HepG2 (cell line): ENCODE measurements at places on chromosomes 7 and 10. TPM values are rescaled to one million over a fixed set of nuclear protein-coding genes. Genes with fewer than 3 reads are reported as not detected.

DNA sequence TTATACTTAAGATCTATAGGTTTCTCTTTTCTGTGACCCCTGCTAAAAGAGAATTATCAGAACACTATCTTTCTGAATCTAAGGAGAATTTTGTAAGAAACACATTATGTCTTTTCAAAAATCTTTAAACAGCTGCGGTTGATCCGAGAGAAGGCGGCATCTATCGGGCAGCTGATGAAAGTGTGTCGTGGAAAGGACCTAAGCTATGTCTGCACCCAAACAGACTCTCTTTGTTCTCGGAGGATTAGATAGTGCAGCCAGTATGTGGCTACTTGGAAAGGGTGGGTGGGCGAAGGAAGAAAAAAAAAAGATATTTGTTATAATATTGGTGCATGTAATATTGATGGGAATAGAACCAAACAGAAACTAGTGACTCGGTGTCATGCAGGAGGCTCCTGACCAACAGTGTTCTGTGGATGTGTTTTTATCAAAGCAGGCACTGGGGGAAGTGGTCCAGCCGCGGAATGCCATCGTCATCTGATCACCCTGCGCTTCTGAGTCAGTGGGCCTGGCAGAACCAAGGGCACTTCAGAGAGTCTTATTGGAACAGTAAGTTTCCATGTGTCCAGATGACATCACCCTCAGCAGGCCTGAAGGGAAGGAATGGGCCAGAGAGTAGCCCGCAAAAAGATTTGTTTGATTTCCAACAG lies 509.7 kb upstream of the AKR1E2 start:
- no peak overlapping the region for H3K27ac ChIP-seq
- no peaks in the 10 kb centered on the region for H3K36me3 ChIP-seq
- H3K4me1 ChIP-seq = no peaks in the 10 kb centered on the region
- no peaks in the 10 kb centered on the region for H3K27me3 ChIP-seq

LRGUK gene
- total RNA-seq = 0.18 TPM in 1 of 2 replicates, not detected in the other

- no peak overlapping the region for H3K27ac ChIP-seq
- no peaks in the 10 kb centered on the region for H3K36me3 ChIP-seq
- H3K4me1 ChIP-seq = no peaks in the 10 kb centered on the region
- H3K4me3 ChIP-seq = no peak overlapping the region
These were observed 240.1 kb downstream of the SFMBT2 start for GRCh38 chr10:7170626-7171322.

DNA sequence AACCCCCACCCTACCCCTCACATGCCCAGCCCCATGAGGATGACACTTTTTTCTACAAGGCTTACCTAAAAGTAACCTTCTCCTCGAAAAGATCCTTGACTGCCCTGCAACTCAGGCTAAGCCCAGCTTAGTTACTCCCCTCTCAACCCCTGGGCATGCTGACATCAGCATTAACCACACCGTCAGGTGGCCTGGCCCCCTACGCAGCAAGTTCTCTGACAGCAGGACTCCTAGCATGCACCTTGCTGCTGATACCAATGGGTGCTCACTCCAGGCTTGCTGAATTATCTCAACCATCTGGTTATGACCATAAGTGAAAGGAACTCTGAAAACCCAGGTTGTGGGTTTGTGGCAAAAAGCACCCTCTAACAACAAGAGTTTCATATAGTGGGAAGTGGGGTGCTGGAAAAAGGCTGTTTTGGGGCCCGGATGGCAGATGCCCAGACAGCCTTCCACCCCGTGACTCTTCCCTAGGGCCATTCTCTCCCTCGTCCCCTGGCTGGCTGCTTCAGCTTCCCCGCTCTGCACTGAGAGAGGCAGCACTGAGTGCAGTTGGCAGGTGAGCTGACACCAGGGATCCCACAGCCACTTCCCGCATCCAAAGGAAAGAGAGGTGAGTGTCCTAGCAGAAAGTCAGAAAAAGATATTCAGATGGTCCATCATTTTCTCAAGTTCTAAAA lies 518.9 kb downstream of the KCNMA1 start:
- H3K4me1 ChIP-seq = no peaks in the 10 kb centered on the region
- DNase-seq = no peak
- H3K4me3 ChIP-seq = no peak overlapping the region
- no peak overlapping the region for H3K27ac ChIP-seq

C10orf67 gene
- total RNA-seq = not detected in 2 replicates

DNA sequence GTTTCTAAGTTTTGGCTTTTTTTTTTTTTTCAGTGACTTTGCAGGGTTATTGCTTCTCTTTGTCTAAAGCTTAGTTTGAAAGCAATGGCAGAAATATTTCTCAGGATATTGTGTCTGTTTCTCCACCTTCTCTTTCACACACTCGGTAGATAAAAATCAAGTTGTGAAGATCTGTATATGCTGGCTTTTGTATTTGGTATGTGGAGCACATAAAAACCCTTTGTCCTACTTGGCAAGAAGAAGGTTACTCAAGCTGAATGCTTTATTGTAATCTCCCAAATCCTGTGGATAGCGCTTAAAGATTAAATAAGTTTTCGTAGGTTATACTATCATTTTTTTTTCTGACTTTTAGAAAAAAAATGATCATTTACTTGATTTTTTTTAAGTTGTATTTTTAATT lies 172.4 kb downstream of the CDCA7L start:
- no peak for DNase-seq
- H3K27me3 ChIP-seq = peaks cover 3% of the 10 kb centered on the region; the same call in 1 of the 3 replicates
- no peaks in the 10 kb centered on the region for H3K36me3 ChIP-seq
- H3K4me3 ChIP-seq = no peak overlapping the region
- no peaks in the 10 kb centered on the region for H3K4me1 ChIP-seq
- no peak overlapping the region for H3K27ac ChIP-seq

GIMAP6 gene
- total RNA-seq = not detected in 2 replicates

GRCh38 chr10:74167443-74167842 lies 16.4 kb downstream of the ADK start:
- no peaks in the 10 kb centered on the region for H3K27me3 ChIP-seq
- H3K4me3 ChIP-seq = no peak overlapping the region
- no peak for DNase-seq
- H3K36me3 ChIP-seq = no peaks in the 10 kb centered on the region
- no peak overlapping the region for H3K27ac ChIP-seq

GRCh38 chr10:7896297-7896696 lies 78.0 kb downstream of the TAF3 start:
- no peak overlapping the region for H3K4me3 ChIP-seq
- no peaks in the 10 kb centered on the region for H3K27me3 ChIP-seq

DNA sequence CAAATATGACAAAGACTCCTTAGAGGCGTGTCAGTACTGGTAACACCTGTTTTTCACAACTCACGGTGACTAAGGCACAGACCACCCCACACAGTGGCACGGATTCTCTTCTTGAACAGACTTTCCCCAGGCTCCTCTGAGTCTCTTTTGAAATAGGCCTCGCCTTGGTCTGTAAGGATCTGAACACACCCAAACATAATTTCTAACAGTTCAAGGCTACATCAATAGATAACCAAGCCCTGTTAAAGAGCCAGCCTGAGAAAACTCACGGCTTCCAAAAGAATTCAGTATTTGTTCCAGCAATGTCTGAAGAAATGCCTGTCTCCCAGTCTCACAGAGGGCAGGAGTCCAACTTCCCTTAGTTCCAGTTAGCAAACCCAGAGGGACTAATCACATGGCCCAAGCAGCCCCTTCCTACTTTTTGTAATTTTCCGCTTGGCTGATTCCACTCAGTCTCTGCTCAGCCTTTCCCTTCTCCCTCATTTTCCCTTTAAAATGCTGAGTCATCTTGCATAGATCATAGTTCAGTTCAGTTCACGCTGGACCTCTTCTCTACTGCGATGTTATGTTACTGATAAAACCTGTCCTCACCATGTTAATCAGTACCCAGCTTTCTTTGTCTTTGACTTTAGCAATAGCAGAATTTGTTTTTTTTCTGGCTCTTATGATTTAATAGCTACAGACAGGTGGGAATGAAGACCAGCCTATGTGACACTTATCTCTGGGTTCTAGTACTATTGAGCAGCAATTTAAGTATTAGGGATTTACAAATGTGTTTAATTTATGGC lies 22.6 kb upstream of the AKR1C3 start:
- no peaks in the 10 kb centered on the region for H3K36me3 ChIP-seq
- H3K4me3 ChIP-seq = peak overlapping the region; percentile 27
- peak; percentile 100 for DNase-seq
- no peaks in the 10 kb centered on the region for H3K27me3 ChIP-seq

GRCh38 chr7:47307311-47307710 lies 274.6 kb downstream of the TNS3 start:
- no peak for DNase-seq
- H3K4me1 ChIP-seq = no peaks in the 10 kb centered on the region
- H3K36me3 ChIP-seq = peaks cover 23% of the 10 kb centered on the region
- no peak overlapping the region for H3K27ac ChIP-seq
- H3K27me3 ChIP-seq = no peaks in the 10 kb centered on the region
- H3K4me3 ChIP-seq = no peak overlapping the region

CLCN1 gene
- not detected in 2 replicates for total RNA-seq

KCNIP2 gene
- total RNA-seq = 0.42 TPM in 1 of 2 replicates, not detected in the other

- H3K4me1 ChIP-seq = no peaks in the 10 kb centered on the region
- no peak for DNase-seq
- H3K4me3 ChIP-seq = no peak overlapping the region
These were observed 209.4 kb upstream of the PRSS1 start for GRCh38 chr7:142539901-142540300.

GRCh38 chr7:8386926-8387550 lies 46.4 kb upstream of the NXPH1 start:
- H3K4me1 ChIP-seq = no peaks in the 10 kb centered on the region
- no peak for DNase-seq
- no peak overlapping the region for H3K27ac ChIP-seq
- no peak overlapping the region for H3K4me3 ChIP-seq
- no peaks in the 10 kb centered on the region for H3K36me3 ChIP-seq
- H3K27me3 ChIP-seq = no peaks in the 10 kb centered on the region

DLG5 gene
- 15.1 and 15.5 TPM in 2 replicates for total RNA-seq

TMEM176B gene
- not detected in 2 replicates for total RNA-seq

GRCh38 chr10:8534096-8534495 lies 479.6 kb downstream of the GATA3 start:
- H3K27me3 ChIP-seq = no peaks in the 10 kb centered on the region
- no peak overlapping the region for H3K27ac ChIP-seq
- H3K4me3 ChIP-seq = no peak overlapping the region
- H3K36me3 ChIP-seq = no peaks in the 10 kb centered on the region

SKIDA1 gene
- 1.4 and 1.5 TPM in 2 replicates for total RNA-seq

- H3K4me1 ChIP-seq = peaks cover 27% of the 10 kb centered on the region
- no peak overlapping the region for H3K4me3 ChIP-seq
- no peaks in the 10 kb centered on the region for H3K36me3 ChIP-seq
- H3K27me3 ChIP-seq = peaks cover 1% of the 10 kb centered on the region; the same call in 1 of the 2 replicates
- no peak overlapping the region for H3K27ac ChIP-seq
These were observed 10.1 kb upstream of the HPS1 start for GRCh38 chr10:98456686-98457482.

DNA sequence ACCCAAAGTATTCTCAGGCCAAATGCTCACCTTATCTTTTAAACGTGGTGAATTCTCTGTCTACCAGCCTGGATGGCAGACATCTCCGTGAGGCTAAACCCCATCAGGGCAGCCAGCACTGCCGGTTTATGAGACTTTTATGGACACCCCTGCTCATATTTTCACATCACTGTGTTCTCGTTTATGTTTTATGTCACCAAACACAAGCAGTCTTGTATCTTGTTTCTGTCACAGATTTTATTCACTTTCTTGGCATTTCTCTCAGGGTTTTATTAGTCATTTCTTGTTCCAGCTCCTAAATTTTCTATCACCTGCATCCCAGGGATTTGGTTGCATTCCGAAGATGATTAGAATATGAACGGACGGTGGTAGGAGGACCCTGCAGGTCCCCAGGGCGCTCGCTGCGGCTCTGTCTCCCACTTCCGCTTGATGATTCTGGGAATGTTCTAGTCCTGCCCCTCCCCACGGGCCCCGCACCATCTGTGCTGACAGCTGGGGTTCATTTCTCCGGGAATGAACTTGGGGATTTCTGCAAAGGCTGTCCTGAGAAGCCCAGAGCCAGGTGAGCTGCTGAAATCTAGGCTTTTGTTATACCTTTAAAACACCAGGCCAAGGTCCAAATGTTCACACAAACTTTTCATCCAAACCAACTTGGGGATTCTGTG lies 217.6 kb downstream of the GFRA1 start:
- no peak overlapping the region for H3K4me3 ChIP-seq
- no peak for DNase-seq
- peaks cover 36% of the 10 kb centered on the region for H3K4me1 ChIP-seq
- no peaks in the 10 kb centered on the region for H3K36me3 ChIP-seq
- peak overlapping the region; percentile 60 for H3K27ac ChIP-seq
- H3K27me3 ChIP-seq = no peaks in the 10 kb centered on the region

DNA sequence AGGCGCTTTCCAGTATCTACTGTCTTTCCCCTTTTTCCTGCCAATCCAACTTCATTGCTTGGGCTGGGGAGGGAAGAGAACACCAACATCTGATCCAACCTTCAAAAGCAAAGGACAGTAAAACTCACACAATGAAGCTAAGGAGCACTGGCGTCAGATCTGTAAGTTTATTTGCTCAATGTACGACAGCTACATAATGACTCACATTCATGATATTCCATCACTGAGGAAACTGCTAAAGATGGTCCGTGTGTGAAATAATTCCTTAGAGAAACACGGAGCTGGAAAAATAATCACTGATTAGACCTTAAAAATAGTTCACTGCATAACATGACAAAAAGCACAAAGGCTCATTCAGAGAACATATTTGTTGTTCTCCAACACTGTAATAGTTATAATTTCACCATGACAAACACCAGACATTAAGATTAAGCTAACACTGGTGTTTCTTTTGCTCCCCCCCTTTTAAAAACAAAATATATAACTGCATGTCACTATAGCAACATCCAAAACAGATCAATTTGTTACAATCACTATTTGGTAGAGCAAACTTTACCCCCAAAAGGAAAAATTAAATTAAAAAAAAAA lies 24.3 kb downstream of the HSPB1 start:
- peaks cover 21% of the 10 kb centered on the region for H3K36me3 ChIP-seq
- H3K4me1 ChIP-seq = no peaks in the 10 kb centered on the region; the same call in 1 of the 2 replicates
- no peak overlapping the region for H3K4me3 ChIP-seq
- no peak overlapping the region for H3K27ac ChIP-seq

GRCh38 chr7:121328508-121329190 lies at the start of gene WNT16:
WNT16 (plus strand) TSS chr7:121329000; CDS start chr7:121329293, 293 bp downstream.
- H3K4me3 ChIP-seq = no peak within 1 kb of the TSS
- H3K4me1 ChIP-seq = peaks cover 4% of the 10 kb centered on the region; the same call in 1 of the 2 replicates
- H3K27me3 ChIP-seq = 0 out of 2 replicates have a peak, but pooled peaks cover 3% of the 10 kb centered on the region
- H3K36me3 ChIP-seq = no peaks in the 10 kb centered on the region
- H3K27ac ChIP-seq = no peak within 1 kb of the TSS
